ENCODE measurements at places on chromosomes 11 and 22.

GRCh38 chr11:75219869-75220268 lies 20.7 kb upstream of the TPBGL start:
- no peak for DNase-seq

GRCh38 chr22:49999063-49999945 lies 13.3 kb downstream of the IL17REL start:
- peak; percentile 84 for DNase-seq

DNA sequence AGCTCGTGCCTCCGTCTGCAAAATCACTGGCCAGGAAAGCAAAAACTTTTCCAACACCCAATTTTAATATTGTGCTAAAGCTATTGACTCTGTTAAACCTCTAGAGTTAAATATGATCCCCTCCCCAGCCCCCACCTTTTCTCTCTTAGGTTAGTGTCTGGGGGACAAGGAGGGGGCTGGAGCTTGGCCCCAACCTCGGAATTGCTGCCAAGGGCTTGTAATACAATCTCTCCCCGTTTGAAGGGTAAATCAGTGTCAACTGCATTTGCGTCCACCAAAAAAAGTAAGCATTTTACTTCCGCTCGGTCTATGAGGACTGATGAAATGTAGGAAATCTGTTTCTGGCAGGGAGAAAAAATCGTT lies at the start of gene GAS2:
Gene GAS2, plus strand, starts transcription at position 287 of the 363 bp plus-strand sequence. CDS start 8,259 bp downstream, outside the sequence.
- DNase-seq = no peak

DNA sequence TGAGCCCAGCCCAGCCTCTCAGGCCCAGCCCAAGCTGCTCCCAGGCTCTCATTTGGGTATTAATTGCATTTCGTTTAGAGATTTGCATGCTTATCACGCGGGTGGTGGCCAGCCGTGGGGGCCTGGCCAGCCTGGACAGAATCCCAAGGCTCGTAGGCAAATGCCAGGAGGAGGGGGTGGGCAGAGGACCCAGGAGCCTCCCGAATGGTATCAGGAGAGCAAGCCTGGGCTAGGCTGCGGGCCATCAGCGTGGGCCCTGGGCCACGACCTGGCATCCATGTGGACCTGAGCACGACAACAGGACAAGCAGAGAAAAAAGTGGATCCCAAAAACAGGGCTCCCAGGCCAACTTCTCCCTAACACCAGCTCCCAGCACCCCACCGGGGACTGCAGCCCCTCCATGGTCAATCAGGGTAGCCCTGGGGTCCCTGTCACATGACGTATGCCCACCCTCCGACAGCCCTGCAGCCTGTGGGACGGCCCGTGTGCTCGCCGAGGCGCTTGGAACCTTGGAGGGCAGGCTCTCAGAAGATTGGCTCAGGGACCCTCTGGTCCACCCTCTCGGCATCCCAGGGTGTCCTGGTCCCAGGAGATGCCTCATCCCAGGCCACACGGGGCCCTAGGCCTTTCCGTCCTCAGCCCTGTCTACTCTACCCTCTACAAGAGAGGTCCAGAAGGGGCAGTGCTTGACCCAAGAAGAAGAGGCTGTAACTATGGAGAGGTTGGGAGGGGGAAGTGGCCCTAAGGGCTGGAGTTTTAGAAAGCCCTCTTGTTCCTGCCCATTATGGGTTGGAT lies 8.8 kb downstream of the ASCL2 start:
- peak; percentile 61 for DNase-seq

DNA sequence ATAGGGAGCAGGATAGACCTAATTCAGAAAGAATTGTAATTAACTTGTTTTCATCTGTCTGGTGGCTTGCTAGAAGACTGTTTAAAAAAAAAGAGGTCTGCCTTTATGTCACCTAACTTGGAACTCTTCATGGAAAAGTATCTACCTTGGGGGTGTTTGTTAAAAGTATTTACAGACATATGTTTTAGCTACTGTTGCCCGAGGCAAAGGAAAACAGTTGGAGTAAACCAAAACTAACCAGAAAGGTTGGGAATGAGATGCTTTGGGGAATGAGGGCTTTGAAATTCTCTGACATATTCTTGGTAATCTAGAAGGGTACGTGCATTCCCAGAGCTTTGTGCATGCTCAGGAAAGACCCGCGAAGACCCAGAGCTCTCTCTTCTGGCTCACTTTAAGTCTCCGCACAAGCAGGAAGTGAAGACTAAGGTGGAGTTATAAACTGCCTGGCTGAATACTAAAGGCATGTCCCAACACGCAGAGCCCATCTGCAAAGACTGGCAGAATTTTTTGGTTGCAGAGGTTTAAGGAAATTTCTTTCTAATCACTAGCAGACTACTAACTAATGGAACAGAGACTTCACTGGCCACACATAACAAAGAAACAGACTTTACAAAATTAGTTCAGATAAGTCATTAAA lies 33.2 kb downstream of the HIKESHI start:
- DNase-seq = no peak

DNA sequence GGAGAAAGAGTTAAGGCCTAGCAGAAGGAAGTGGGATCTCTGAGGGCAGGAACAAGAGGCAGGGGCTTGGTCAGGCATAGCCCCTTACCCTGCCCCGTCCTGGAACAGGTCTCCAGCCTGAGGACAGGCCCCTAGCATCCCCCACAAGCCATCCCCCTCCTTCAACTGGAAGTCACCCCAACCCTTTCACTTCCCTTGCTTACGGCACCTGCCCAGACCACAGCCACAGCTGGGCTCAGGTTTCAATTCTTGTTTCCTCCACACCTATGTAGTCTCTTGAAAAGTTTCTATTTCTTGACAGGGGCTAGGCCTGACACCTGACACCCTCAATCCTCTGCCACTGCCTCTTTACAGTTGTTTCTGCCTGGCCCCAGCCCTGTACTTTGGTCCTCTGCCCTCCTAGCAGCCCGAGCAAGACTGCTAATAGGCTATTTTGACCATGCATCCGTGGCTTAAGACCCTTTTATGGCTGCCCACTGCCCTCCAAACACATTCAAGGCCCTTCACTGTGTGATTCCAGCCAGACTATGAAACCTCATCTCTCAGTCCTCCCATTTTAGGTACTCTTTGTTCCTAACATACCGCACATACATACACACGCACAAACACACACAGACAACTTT lies 10.9 kb upstream of the FCHSD2 start:
- no peak for DNase-seq

DNA sequence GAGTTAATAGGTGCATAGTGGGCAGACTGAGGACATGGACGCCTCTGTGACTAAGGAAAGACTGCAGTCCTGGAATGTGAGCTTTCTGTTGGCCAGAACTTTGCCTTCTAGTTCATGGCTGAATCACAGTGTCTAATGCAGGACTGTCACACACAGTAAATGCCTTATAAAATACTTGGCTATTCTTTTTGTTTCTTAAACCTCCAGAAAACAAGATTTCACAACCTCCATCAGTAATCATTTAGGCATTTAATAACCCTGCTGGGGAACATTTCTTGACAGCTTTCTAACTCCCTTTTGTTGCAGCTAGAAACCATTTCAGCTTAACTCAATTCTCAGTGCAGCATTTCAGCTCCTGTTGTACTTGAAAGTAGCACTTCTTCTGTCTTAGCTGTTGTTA lies 335.8 kb upstream of the DDI1 start:
- DNase-seq = no peak

DNA sequence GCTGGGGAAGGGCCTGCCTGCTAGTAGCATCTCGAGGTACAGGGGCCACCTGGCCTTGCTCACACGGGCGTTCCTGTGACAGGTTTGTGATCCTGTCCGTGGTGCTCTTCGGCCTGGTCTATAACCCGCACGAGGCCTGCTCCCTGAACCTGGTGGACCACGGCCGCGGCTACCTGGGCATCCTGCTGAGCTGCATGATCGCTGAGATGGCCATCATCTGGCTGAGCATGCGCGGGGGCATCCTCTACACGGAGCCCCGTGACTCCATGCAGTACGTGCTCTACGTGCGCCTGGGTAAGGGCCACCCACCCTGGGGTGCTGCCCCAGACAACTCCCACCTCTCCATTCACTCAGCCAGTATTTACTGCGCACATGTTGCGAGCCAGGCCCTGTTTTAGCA lies 31.8 kb upstream of the MYRF start:
- DNase-seq = peak; percentile 69

GRCh38 chr11:33256813-33257159 lies 395 bp upstream of the HIPK3 start:
- DNase-seq = no peak

DNA sequence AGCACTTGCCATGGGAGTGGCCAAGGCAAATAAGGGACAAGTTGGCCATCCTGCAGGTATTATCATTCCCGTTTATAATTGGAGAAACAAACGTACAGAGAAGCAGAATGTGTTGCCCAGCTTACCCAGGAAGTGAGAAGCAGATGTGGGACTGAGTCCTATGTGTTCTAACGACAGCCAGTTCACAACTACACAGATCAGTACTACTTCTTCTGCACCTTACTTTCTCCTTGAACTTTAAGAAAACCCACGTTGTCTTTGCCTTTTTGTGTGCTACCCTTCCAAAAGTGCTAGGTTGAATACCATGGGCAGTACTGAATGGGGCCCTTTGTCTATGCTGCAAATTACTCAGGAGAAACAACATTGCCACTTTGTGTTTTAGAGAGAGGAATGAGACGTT lies 62.8 kb upstream of the BLID start:
- no peak for DNase-seq

DNA sequence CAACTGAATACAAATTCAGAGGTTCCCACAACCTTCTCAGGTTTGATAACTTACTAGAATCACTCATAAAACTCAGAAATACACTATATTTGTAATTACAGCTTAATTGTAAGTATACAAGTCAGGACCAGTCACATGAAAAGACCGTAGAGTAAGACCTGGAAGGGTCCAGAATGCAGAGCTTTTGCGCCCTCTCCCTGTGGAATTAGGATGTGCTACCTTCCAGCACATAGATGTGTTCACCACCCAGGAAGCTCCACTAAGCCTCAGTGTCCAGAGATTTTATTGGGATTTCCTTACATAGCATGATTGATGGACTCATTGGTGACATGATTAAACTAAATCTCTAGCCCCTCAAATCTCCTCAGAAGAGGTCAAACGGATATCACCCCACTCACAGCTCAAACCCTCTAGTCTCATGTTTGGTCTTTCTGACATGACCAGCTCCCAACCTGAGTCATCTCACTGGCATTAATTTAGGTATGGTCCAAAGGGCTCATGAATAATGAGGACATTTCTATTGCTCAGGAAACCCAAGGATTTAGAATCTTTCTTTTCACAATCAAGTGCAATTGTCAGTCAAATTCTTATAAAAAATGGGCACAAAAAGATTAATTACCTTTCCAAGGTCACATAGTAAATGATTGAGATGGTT lies 77.2 kb upstream of the UBASH3B start:
- DNase-seq = no peak

- no peak for DNase-seq
These were observed 4.4 kb downstream of the CST6 start for GRCh38 chr11:66015936-66016792.

- DNase-seq = peak; percentile 79
These were observed 3922.5 kb upstream of the OR11H1 start for GRCh38 chr22:11605468-11605981.

- no peak for DNase-seq
These were observed 25.5 kb upstream of the SHISAL1 start for GRCh38 chr22:44338177-44338810.

- no peak for DNase-seq
These were observed 445.6 kb downstream of the NTM start for GRCh38 chr11:131816051-131816450.

DNA sequence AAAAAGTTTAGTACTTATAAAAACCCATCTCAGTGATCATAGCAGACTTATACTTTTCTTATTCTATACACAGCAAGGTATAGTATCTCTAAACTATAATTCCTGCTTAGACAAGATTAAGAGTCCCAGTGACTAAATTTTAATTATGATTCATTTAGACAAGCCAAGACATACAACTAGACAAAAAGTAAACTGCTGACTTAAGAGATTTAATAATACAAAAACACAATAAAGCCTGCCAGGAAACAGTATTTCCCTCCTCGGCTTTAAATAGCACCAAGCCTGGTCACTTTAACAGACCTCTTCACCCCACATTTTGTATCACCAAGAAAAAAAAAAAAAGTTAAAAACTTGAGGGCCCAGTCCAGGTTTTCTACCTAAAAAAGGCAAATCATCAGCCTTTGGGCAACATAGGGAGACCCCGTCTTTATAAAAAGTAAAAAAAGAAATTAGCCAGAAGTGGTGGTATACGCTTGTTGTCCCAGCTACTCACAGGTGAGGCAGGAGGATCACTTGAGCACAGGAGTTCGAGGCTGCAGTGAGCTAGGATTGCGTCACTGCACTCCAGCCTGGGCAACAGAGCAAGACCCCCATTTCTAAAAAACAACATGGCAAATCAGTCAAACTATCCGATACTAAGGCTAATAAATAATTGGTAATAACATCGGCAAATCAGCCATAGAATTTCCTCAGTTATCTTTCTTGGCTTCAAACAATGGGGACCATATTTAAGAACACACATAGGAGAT lies 53.8 kb downstream of the SIK3 start:
- no peak for DNase-seq

- DNase-seq = no peak
These were observed at the start of gene PCF11 for GRCh38 chr11:83156996-83157593. PCF11 (plus strand) TSS chr11:83157131; CDS start chr11:83157440, 309 bp downstream.

- DNase-seq = no peak
These were observed 229.3 kb downstream of the CASP12 start for GRCh38 chr11:104668797-104669463.

DNA sequence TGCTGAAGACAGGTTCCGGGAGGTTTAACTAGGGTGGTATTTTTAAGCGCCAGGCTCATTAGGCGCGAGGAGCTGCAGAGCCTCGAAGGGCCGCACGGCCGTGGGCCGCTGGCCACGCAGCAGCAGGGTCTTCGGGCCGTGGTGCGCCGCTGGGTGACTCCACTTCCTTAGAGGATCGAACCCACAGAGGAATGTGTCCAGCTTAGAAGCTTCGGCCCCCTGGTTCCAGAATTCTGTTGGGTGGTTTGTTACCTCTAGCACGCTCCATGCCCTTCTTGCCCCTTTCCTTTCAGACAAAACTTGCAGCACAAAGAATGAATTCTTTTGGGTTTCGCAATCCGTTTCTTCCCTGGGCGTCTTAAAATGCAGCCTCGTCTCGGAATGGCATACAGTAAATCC lies 773 bp upstream of the PATL1 start:
- DNase-seq = peak; percentile 90

- no peak for DNase-seq
These were observed 4.6 kb downstream of the TSPAN32 start for GRCh38 chr11:2306452-2306823.

DNA sequence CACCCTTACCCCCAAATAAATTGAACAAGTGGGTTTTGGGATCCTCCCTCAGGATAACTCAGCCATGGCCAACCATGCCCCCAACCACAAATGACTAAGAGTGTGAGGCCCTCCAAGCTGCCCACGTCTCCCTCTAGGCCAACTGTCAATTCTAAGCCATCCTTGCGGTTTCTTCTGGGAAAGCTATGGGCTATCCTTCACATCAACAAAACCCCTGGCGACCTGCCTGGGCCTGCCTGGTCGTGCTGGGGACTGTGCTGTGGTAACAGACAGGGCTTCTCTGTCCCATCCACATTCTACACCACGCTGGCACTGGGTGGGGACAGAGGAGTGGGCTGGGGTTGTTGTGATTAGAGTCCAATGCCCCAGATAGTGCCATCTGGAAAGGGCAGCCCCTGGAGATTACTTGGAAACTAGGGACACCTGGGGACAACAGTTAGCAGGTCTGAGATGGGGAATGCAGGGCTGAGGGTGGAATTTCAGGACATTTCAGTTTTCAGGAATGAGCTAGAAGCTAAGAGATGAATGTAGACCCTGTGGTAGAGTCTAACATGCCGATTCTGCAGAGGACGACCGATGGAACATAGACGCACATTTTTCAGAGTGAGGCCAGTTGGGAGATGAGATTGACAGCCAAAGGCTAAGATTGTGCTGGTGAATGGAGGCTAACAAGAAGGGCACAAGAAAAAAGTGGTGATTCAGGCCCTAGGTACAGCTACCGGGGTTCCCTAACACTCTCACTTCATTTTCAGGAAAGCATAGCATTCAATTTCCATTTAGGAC lies 131.9 kb downstream of the RASSF10 start:
- DNase-seq = peak; percentile 14
